ENCODE measurements at places on chromosomes 2 and 18.

DNA sequence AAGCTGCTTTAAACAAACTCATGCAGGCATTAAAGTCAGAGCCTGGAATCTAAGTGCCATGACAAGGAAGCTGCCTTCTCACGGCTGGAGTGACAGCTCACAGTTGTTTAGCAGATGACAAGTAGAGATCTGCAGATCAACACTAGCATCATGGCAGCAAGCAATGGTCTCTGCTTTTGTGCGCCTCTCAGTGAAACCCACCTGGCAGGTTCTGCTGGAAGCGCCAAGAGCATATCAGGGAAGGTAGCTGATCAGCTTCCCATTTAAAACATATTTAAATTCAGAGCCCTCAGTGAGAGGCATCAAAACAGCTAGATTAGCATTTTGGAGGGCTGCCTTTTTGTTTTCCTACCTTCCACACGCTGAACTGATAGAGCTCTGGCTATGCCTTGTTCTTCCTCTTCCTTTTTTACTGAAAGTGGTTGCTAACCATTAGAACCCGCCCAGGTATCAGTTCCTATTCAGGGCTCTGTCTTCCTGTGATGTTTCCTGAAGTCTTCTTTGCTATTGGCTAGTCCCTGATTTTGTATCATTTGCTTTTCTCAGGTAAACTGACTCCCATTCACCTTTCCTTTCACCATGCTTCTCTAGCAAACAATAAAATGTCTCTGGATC, 70.8 kb downstream of the TMEM200C start:
- no peak for DNase-seq

DNA sequence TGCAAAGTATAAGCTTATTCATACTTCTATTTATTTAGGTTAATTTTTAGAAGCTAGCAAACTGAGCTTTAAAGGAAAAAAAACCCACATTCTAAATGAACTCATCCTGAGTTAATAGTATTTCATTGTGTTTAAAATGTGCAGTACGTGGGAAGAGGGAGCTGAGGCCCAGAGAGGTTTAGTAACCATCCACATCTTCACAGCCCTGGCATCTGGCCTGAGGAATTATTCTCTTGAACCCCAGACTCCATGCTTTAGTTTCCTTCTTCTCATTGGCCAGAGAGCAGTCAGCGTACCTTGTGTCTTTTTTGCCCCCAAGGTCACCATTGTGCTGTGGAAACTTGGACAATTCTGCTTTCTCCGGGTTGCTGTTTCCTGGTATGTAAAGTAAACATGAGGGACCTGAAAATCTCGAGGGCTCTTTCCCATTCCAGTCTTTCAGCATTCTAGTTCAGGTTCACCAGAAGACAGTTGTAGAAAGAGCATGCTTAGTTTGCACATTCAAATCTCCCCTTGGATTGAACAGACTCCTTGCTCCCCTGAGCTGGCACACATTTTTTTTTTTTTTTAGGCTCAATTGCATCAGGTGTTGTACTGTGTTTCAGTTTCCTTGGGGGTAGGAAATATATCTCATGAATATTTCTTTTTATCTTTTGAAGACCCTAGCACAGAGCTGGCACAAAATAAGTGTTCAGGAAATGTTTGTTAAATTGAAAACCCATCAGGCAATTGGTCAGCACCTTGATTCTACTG, 81.4 kb downstream of the MYCN start:
- DNase-seq, result no peak

- no peak for DNase-seq
Measured at GRCh38 chr2:226798422-226799210, 1.0 kb downstream of the IRS1 start.

DNA sequence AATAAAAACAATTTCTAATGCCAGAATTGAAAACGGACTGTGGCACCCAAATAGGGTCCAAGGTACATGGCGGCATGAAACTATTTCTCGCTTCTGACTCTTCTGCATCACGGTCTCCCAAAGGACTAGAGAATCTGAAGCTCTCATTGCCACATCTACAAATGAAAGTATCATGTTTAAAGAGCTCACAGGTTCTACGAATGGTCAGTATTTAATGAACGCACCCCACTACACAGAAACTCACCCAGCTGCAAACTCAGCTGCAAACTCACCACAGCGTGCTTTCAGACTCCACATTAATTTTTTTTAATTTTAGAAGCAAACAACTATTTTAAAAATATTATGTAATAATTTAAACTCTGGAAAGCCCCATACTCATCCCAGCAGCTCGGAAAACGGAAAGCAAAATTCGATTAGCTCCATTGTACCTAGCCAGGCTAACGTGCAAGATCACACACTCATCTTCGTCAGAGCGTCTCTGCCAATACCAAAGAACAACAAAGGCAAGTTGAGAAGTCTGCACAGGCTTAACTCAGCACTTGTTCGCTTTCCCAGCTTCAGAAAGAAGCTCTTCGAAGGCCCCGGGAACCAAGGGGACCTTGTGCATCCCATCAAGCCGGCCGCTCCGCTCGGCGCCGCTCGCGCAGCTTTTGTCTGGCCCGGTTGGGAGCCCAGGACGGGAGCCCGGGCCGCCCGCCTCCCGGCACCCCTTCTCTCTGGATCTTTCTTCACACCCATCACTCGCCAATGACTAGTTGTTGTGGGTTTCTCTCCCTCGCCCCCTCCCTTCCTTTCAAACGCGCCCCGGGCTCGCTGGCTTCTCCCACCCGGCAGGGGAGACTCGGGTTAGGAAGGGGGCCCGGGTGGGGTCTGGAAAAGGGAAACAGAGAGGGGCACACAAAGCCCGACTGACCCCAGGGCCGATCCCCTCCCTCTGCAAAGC, 785 bp downstream of the CLASP1 start:
- DNase-seq, result peak; percentile 39
